ENCODE measurements at places on chromosomes 1 and 21. TPM values are rescaled to one million over a fixed set of nuclear protein-coding genes. Genes with fewer than 3 reads are reported as not detected.
A peak's percentile ranks its signal among the peaks of the same experiment; 100 is the strongest.

DNA sequence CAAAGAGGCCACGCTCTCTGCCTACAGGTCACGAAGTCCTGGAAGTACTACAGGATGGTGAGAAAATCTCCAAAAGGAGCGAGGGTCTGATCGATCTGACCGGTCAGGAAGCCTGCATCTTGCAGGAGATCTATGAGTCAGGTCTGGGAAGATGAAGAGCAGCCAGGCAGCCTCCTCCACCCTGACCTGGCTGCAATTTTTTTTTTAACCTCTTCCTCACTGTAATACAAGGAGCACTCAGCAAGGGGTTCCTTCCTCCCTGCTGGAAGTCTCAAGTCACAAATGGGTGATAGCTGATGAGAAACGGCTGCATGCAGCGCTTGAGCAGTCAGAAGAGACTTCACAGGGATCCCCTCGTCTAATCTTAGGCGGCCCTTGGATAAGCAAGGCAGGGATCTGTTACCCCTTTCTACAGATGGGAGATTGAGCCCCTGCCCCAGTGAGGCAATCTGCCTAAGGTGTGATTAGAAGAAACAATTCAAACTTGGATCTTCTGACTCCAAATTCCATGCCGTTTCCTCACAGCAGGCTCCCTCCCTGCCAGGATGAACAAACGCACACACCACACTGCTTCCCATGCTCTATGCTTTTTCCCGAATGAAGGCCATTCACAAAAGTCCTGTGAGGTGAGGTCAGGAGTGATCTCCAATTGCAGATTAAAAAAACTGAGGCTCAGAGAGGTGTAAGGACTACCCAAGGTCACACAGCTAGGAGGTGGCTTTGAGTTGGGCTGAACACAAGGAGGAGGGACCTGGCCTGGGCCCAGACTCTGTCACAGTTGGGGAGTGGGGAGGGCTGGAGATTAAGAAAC is 48.3 kb downstream of the ECE1 start:
- DNase-seq, result no peak

GRCh38 chr1:234014208-234014607 is 109.7 kb downstream of the SLC35F3 start:
- DNase-seq, result no peak

- DNase-seq, result no peak
Observed at GRCh38 chr1:73176902-73177301, 894.6 kb upstream of the NEGR1 start.

DNA sequence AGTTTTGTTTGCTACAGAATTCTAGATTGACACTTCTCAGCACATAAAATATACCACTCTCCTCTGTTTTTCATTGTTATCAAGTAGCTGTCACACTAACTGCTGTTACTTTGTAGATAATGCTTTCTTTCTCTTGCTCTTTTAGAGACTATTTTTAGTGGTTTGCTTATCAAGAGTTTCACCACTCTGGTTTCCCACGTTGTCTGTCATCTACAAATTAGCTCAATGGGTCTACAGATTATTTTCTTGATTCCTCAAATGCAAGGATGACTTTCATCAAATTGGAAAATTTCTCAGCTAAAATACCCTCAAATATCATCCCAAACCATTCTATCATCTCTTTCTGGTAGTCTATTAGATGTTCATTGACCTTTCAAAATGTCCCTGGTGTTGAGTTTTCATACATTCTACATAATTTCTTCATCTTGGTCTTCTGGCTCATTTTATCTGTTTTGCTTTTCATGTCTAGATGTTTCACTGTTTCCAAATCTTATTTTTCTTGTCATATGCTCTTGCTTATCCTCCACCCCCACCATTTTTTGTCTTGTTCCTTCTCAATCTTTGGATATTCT is 122.5 kb downstream of the TRIM33 start:
- DNase-seq, result no peak

DNA sequence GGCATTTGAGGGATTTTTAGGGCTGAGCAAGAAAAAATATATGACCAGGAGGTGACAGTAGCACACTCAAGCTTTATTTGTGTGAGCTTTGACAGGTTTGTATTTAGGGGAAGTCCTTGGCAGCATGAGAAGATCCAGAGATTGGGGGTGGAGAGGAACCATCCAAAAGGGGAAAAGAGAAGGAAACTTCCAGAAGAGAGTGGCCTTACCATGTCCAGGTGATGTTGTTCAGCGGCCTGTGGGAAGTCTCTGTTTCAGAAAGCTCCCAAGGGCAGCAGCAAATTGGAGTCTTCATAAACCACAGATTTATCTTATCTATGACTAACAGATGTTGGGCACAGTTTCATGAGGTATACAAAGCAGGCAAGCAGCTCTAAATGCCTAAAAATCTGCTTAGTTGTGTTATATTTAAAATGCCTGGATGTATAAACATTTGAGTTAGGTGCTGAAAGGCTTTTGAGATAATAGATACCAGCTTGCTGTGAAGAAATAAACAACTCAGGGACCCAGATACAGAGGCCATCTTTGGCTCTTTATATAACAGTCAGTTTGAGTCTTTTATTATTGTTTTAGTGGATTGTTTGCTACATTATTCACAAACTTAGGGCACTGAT is 21.2 kb upstream of the ADAR start:
- DNase-seq, result no peak

GRCh38 chr1:192474080-192474683 is 101.4 kb upstream of the RGS1 start:
- DNase-seq, result peak; percentile 47

GRCh38 chr1:211285196-211285595 is 26.0 kb downstream of the RCOR3 start:
- no peak for DNase-seq

- no peak for DNase-seq
Observed at GRCh38 chr1:63991685-63992084, 211.7 kb upstream of the UBE2U start.

DNA sequence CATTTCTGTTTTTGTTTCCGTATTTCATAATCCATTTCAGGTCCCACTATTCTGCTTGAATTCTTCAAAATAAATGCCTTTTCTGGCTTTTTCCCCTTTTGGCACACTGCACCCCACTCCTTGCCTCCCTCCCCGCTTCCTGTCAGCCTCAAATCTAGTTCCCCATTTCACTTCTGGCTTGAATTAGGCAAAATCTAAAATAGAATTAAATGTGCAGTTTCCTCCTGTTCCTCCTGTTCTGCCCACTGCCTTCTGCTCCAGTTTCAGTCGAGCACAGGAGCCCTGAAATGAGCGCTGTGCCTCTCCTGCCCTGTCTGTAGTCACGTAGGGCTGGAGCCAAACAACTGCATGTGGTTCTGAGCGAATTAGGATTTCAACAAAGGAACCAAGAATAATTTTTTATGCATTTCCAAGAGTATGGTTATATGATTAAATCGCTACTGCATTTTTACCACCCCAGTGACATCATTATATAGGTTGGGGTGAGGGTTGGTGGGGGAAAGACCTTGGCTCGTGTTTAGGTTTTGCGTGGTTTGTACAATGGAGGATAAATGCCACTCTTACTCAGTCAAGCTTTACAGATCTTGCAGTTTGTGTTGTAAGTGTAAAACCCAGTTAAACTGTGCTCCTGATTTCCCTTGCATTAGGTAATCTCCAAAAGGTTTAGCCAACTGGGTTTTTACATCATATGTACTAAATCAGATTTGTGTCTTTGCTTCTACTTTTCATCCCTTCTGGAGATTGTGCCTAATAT is 114.9 kb downstream of the VPS13D start:
- peak; percentile 7 for DNase-seq

DNA sequence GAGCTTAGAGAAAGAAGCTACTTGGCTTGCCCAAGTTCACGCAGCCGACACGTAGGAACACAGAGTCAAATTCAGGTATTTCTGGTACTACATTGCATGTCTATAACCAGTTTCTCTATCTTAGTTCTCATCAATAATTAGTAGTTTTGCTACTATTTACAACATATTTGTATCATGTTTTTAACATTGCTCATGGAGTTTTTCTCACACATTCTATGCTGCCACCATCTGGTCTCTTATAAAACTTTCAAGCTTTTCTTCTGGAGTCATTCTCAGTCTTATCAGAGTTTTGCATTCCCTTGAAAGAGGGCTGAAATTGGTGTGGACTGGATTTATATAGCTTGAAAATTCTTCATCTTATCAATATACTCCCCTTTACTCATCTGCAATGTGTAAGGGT is 118.8 kb upstream of the PALMD start:
- DNase-seq, result no peak

DNA sequence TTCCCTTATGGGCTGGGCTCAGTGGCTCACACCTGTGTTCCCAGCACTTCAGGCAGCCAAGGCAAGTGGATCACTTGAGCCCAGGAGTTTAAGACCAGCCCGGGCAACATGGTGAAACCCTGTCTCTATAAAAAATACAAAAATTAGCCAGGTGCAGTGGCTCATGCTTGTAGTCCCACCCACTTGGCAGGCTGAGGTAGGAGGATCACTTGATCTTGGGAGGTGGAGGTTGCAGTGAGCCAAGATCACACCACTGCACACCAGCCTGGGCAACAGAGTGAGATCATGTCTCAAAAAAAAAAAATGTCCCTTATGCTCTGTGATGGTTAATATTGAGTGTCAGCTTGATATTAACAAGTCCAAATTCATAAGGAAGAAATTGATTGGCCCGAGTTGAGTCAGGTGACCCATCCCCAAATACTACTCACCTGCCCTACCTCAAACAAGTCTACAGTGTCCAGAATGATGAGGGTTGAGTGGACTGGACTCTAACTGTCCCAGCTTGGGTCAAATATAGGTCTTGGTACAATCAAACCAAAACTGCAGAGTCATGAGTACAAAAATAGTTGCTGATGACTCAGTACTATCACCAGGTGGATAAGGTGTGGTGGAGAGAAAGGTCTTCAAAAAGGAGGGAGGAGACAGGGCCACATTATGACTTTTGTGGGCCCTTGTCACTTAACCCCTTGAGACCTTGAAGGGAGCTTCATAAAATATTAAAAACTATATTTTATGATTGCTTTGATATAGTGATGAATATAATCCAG is 161.0 kb downstream of the ZNF326 start:
- no peak for DNase-seq

GRCh38 chr1:47725000-47725473 is 272.1 kb downstream of the TRABD2B start:
- DNase-seq, result no peak

DNA sequence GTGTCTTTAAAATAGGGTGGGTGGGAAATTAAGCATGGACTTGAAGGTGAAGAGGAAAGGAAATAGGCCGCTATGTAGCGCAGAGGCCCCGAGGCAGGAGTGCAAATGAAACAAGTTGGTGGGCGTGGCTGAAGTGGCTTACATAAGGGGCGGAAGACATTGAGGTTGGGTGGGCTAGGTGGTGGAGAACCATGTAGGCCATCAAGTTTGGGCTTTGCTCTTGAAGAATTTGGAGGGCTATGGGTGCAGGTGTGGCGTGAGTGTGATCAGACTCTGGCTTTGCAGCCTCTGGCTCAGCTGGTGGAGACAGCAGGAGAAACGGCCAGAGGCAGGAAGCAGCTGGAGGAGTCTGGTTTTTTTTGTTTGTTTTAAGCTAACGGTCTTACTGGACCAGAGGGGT is 6.7 kb downstream of the SLFNL1 start:
- DNase-seq, result no peak

GRCh38 chr1:245807306-245807705 is 652.5 kb downstream of the KIF26B start:
- DNase-seq, result no peak

DNA sequence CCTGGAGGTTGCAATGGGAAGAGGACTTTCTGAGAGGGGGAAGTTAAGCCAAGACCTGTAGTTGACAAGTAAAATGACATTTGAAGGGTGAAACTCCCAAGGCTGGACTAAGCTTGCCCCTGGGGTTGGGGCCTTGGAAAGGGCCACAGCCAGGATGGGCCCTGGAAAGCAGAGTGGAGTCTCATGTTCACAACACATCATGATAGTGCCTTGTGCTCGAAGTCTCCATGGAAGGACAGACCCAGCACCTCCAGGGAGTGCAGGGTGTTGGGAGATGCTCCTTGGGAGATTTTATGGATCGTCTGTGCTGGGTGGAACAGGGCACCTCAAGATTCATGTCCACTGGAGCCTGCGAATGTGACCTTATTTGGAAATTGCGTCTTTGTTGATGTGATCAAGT is 55.6 kb upstream of the ACTRT2 start:
- DNase-seq, result no peak

- no peak for DNase-seq
Observed at GRCh38 chr1:160855181-160855981, 7.3 kb downstream of the CD244 start.

DNA sequence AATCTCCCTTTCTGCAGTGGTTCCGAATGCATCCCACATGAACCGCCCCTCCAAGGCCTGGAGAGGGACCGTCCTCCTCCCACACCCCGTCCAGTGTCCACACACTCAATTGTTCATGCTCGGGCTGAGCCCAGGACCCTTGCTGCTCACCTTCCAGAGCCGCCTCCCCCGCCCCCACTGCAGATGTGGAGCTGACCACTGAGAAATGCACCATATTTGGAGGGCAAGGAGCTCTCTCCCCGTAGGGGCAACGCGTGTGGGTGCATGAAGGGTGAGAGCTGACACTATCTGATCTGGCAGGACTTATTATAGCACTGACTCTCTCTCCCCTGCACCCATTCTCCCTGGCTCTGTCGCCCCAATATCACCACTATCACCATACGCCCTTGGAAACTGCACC is 4.0 kb upstream of the S100A3 start:
- no peak for DNase-seq

DNA sequence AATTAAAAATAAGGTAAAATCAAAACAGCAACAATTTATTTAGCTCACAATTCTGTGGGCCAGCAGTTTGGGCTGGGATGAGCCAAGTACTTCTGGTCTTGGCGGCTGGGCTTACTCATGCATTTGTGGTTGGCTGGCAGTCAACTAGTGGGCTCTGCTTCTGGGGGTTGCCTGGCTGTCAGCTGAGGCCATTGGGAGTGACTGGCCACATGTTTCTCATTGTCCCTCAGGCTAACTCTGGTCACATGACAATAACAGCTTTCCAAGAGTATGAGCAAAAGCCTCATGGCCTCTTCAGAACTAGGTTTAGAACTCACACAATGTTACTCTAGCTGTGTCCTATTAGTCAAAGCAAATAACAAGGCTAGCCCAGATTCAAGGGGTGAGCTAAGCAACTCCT is 15.6 kb upstream of the CHIA start:
- DNase-seq, result no peak

DNA sequence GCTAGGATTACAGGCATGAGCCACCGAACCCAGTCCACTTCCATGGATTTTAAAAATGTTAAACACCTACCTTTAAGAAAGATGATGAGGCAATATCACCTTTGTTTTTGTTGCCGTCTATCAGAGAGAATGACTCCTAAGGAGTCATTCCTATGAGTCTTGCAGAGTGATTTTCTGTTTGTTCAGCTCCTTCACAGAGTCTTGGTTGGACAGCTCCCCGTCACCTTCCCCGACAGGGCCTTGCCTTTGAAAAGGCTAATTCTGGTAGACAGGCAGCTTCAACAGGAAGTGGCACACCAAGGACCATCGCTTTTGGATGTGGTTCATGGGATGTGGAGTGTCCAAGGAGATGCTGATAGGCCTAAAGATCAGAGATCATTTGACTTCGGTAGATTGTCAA is 17.5 kb downstream of the ZBTB18 start:
- no peak for DNase-seq

The TNFRSF1B gene
- total RNA-seq, result 252 TPM

The MCOLN3 gene
- total RNA-seq, result not detected

The LRRIQ3 gene
- total RNA-seq, result 0.44 TPM

The CNKSR1 gene
- 7.0 TPM for total RNA-seq

The DRAXIN gene
- total RNA-seq, result not detected

The ATP1A4 gene
- total RNA-seq, result not detected

The PROK1 gene
- not detected for total RNA-seq

The ZNF695 gene
- total RNA-seq, result not detected

The NBPF4 gene
- total RNA-seq, result not detected

The NPPB gene
- not detected for total RNA-seq

The LACTBL1 gene
- total RNA-seq, result not detected

The ADPRS gene
- total RNA-seq, result 20.6 TPM

The GRHL3 gene
- total RNA-seq, result not detected

The SGIP1 gene
- not detected for total RNA-seq
